ENCODE measurements at places on chromosomes 16 and 17.

DNA sequence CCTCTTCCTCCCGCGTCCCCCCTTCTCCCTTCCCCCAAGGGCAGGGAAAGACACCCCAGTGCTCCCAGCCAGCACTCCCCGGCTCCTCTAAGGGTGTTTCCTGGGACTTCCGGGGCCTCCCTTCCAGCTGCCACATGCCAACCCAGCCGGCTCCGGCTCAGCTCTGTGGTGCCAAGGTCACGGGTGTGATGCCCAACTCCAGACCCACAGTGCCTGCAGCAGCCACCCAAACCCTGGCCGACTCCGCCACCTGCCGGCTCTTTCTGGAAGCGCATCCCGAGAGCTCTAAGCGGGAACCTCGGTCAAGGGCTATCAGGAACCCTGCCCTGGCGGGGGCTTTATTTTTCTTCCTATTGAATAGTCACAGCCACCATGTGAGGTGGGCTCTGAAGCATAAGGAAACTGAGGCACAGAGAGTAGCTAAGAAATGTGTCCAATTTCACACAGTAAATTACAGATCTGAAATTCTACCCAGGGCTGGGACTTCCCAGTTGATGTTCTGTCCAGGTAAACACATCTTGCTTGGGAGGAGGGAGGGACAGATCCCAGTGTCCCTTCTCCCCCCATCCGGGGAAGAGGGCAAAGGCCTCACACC lies 3.3 kb upstream of the PPP1R1B start:
- DNase-seq, result no peak

GRCh38 chr16:87880117-87880696 lies 10.9 kb upstream of the SLC7A5 start:
- no peak for DNase-seq

DNA sequence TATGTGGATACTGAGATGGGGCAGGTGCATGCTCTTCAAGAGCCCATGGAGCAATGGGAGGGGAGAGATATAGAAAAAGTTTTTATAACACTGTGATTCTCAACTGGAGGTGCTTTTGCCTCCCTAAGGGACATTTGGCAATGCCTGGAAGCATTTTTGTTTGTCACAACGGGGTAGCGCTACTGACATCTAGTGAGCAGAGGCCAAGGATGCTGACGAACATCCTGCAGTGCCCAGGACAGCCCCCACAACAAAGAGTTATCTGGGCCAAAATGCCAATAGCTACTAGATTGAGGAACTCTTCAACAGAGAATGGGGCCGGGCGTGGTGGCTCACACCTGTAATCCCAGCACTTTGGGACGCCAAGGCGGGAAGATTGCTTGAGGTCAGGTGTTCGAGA lies 67.2 kb upstream of the CLEC3A start:
- DNase-seq, result no peak

GRCh38 chr17:50452630-50453300 lies 15.9 kb downstream of the CHAD start:
- DNase-seq, result no peak

DNA sequence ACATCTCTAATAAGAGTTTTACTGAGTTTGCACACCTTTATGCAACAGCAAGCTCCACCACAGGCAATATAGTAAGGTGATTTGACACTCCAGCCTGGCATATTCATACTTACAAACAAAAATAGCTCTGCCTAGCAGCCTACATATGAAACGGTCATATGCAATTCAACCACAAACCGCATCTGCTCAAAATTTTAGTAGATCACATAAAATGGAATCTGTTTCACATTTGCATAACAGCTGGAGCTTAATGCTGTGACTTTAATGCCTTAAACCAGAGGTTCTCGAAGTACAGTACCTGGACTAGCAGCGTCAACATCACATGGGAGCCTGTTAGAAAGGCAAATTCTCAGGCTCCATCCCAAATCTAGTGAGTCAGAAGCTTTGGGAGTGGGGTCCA lies 578.4 kb downstream of the CDH11 start:
- peak; percentile 21 for DNase-seq

DNA sequence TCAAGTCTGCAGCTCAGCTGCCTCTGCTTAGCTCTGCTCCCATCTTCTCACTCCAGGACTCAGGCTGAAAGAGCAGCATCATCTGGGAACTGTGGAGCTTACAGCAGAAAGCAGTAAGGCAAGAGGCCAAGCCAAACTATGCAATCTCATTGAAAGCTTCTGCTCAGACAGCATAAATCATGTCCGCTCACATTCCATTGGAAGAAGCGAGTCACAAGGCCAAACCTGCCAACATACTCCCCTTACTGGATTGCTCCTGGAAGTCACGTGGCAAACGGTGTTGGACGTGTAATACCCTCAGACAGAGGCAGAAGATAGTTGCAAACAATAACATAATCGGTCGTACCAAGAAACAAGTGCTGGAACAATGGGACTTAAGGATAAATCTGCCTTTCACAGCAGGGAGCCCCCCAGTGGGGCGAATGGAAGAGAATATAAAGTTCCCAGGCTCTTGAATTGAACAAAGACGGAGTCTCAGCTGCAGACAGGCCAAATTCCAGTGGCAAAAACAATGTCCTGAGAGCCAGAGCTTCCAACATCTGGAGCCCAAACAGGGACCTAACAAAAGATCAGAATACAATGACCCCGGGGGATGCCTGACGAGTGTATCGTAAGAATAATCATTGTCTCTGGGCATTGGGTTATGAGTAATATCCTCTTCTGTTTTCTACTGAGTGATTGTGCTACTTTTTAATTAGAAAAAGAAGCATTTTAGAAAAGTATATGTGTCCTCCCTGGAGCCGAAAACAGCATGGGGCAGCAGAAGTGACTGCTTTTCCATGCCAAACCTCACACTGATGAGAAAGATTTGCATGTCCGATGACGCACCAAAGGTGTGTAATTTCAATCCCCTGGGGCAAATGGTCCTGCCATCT lies 68.4 kb downstream of the CMC2 start:
- DNase-seq, result peak; percentile 100

GRCh38 chr16:80733407-80733806 lies 71.0 kb downstream of the CDYL2 start:
- no peak for DNase-seq

GRCh38 chr16:81693041-81693743 lies 85.9 kb upstream of the PLCG2 start:
- no peak for DNase-seq

DNA sequence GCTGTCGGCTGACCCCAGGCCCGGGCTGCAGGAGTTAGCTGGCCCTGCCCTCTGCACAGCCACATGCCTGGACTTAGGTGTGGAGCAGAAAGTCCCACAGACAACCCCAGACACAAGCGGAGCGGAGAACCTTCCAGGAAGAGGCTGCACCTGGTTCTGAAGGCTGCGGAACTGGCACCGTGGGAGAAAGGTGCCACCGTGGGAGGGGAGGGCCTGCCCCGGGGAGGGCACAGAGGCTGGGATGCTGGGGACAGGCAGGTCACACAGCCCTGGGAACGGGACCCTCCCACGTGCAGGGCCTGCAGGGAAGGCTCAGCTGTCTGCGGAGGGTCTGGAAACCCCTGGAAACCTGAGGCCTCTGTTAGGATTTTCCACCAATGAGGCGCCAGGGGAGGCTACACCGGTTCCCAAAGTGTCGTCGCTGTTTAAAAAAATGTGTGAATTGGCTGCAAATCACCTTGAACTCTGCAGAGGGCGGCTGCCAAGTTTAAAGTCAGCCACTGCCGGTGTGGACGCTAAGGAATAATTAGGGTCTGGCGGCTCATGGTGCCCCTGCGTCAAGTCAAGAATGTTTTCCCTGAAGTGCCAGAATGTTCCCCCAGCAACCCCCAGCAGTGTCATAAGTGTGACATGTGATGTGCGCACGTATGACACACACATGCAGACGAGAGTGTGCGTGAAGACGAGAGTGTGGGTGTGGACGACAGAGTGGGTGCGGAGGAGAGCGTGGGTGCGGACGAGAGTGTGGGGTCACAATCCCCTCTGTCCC lies 50.9 kb upstream of the PABPN1L start:
- DNase-seq, result no peak

GRCh38 chr17:29954405-29954804 lies 13.0 kb downstream of the EFCAB5 start:
- no peak for DNase-seq

- no peak for DNase-seq
These were observed 76.7 kb downstream of the C16orf95 start for GRCh38 chr16:87240211-87241136.

- DNase-seq, result peak; percentile 41
These were observed 5.0 kb downstream of the NOG start for GRCh38 chr17:56598466-56598865.

- no peak for DNase-seq
These were observed at the start of gene DBNDD1 for GRCh38 chr16:90018652-90019542. TSS of gene DBNDD1 (minus strand) at chr16:90019456. CDS start at chr16:90019341, 115 bp downstream.

GRCh38 chr16:57867000-57867561 lies 64.8 kb upstream of the KIFC3 start:
- DNase-seq, result no peak

DNA sequence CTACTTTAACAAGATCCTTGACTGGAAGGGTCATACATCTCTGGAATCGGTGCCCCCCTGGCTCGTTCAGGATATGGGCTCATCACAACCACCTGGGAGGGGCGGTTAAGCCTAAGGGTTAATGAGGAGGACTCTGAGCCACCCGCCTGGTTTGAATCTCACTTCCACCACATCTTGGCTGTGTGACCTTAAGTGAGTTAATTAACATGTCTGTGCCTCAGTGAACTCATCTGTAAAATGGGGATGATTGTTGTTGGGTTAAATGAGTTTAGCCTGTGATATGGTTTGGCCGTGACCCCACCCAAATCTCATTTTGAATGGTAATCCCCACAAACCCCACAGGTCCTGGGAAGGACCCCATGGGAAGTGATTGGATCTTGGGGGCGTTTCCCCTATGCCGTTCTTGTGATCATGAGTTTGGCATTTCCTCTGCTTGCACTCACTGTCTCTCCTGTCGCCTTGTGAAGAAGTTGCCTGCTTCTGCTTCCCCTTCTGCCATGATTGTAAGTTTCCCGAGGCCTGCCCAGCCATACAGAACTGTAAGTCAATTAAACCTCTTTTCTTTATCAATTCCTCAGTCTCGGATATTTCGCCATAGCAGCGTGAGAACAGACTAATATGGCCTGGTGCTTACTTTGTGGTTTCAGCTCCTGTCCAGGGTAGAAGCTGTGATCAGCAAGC lies 214.0 kb upstream of the CIBAR2 start:
- no peak for DNase-seq

DNA sequence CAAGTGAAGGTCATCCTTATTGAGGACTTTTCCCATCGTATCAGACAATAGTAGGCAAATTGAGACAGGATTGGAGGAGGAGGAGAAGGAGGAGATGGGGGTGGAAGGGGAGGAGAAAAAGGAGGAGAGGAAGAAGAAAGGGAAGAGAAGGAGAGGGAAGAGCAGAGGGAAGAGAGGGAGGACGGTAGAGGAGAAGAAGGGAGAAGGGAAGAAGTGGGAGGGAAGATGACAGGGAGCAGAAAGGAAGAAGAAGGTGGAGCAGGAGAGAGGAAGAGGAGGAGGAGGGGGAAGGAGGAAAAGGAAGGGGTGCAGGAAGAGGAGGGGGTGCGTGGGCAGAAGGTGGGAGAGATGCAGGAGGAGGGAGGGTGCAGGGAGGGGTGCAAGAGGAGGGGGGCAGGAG lies 26.0 kb downstream of the ABCC6 start:
- no peak for DNase-seq

- DNase-seq, result no peak
These were observed 29.5 kb upstream of the ULK2 start for GRCh38 chr17:19897090-19897837.

- no peak for DNase-seq
These were observed 15.8 kb upstream of the AKTIP start for GRCh38 chr16:53518550-53519416.

DNA sequence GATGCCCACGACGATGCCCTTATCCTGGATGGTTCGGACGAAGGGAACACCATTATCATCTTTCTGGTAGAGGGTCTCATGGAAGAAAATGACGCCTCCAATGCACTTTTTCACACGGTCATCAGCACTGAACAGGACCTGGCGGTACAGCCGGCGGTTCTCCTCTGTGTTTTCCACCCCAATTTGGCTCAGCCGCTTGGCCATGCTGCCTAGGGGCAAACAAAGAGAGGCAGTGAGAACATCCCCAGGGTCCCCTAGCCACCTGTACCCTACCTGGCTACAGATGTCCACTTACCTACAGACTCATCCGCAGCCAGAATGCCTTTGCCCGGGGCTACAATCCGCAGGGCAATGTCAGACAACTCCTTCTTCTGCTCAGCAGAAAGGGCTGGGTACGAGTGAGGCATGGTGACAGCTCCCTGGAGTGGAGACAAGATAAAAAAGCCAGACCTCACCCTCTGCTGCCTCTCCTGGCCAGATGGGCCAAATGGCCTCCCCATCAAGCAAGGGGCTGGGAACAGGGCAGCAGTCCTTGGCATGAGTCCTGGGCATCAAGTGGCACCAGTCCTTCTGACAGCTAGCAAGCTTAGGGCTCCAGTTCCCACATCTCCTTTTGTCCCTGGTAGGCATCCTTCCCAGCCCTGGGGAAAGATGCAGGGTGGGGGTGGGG lies 1.4 kb downstream of the ALDOC start:
- DNase-seq, result no peak

DNA sequence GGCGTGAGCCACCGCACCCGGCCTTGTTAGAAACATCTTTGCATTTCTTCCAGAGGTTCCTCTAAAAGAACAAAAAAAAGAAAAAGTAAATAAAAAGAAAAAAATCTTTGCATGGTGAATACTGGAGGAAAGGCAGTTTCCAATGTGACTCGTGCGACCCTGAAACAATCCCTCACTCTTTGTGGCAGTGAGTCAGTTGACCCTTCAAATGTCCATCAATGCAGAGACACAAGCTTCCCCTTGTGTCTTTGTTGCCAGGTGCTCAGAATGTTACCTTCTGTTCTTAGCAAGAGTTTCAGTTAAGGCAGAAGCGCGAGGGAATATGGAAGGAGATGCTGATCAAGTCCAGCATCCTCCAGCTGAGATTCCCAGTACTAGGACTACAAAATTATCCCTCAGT lies 16.4 kb downstream of the CACNG4 start:
- no peak for DNase-seq

DNA sequence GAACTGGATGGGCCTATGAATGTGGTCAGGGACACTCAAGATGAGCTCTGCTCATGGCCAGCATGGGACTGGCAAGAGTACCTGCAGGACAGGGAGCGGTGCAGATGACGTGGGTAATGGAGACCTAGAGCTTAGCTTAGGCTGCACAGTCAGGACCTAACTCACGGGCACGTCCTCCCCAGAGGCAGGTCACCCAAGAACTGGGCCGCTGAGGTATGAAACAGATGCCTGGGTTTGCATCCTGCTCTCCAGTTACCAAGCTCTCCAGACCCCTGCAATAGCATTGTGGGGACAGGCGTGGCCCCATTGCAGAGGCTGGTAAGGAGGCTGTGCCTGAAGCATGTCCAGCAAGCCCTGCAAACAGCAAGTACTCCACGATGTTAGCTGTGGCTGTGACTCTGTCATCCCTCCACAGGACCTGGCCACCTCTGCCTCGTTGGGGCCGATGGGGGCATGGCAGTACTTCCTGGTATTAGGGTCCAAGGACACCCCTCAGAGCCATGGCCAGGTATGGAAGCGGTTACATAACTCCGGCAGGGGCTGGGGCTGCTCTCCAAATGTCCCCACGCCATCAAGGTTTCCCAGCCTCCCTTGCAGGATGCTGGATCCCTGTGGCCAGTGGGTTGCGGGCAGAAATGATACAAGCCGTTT lies 37.5 kb upstream of the RBFOX3 start:
- no peak for DNase-seq

Measured in fibroblast of skin of left biceps (primary cell).